ENCODE measurements at places on chromosomes 1 and 21.

- no peak for DNase-seq
Measured at GRCh38 chr1:50735443-50735842, 224.6 kb downstream of the FAF1 start.

DNA sequence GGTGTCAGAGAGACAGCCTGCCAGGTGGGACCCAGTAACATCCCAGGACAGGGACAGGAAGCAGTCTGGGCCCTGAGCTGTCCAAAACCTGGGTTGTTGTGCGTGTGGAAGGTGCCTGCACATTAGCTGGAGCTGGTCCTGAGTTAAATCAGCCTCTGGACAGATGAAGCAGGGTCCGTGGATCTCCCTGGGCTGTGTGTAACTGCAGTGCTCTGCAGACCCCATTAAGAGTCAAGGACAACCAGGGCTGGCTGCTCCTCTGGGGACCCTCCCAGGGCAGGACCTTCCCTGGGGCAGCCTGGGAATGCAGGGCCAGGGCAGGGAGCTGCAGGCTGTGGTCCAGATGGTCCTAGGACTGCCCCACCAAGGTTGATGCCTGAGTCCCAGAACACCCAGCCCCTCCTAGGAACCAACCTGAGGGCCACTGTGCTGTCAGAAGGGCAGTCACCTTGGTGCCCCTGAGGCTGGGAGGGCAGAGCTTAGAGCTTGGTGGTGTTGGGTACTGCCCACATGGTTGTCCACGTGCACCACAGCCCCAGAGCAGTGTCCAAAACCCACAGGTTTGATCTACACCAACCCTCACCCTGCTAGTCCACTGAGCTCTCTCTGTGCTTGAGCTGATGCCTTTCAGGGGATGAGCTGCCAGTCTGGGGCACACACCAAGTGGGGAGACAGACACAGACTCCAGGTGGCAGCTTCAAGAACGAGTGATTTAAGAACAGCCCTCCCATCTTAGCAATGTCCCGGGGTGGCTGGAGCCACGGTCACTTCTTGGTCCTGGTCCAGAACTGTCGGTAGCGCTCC, 2.9 kb downstream of the MRPL55 start:
- DNase-seq = no peak

- no peak for DNase-seq
Measured at GRCh38 chr1:190000365-190000872, 477.2 kb downstream of the BRINP3 start.

DNA sequence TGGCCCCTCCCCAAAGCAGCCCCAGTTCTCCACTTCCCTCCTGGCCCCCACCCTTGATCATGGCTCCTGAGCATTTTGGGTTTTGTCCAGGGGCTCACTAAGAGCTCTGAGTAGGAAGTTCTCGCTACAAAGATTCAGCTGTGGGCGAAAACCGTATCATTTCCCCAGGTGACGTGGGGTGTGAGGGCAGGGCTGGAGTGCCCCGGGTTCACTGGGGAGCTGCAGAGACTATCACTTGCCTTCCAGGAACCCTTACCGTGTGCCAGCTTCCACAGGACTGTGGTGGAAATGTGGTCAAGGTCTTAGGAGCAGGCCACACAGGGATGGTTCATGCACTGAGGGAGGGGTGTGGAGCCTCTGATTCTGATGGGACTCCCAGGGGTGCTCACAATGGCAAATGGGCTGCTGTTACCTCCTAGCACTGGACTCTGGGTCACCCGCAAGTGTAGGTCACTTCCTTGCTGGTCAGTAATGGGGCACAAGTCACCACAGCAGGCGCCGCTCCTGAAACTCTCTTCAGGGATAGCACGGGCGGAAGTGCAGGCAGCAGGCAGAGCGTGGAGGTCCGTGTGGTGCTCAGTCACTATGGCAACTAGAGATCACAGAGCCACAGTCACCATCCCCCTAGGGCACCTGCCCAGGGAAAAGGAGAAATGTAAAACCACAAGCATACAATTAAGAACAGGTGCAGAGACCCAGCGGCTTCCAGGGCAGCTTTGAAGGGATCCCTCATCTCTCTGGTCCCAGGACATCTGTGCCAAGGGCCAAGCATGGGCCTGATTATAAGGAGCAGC, 35.4 kb downstream of the RSPH1 start:
- DNase-seq = no peak

GRCh38 chr1:12416744-12417143, 186.9 kb downstream of the VPS13D start:
- DNase-seq = no peak

DNA sequence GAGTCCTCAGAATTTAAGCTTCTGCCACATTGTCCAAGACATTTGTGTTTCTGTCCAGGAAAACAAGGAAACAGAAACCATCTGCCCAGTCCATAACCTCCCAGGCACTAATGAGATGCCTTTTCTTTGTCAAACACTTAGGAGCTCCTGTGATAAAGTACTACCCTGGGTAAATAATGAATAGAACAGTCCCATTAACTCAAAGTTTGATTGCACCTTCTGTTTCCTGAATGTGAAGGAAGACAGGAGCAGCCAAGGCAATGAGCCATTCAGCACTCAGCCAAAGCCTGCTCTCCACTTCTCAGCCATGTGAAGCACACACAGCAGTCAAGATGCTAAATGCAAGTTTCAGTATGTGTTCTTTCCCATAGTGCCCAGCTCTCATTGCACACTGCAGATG, 199.8 kb downstream of the SEC16B start:
- DNase-seq = no peak

DNA sequence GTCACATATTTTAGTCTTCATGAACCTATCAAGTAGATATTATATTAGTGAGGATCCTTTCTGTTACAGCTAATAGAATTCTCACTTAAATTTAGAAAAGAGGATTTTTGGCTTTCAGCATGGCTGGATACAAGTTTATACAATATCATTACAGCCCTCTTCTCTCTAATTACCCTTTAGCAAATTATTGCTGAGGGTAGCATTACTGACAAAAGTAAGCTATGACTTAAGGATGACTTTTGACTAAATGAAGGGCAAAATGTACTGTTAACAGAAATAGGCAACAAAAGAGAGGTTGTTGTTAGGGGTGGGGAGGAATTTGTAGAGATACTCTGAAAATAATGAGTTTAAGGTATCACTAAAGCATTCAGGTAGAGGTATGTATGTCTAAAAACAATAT, 85.8 kb downstream of the FNBP1L start:
- no peak for DNase-seq

GRCh38 chr1:58829866-58830265, 46.0 kb upstream of the JUN start:
- DNase-seq = no peak

DNA sequence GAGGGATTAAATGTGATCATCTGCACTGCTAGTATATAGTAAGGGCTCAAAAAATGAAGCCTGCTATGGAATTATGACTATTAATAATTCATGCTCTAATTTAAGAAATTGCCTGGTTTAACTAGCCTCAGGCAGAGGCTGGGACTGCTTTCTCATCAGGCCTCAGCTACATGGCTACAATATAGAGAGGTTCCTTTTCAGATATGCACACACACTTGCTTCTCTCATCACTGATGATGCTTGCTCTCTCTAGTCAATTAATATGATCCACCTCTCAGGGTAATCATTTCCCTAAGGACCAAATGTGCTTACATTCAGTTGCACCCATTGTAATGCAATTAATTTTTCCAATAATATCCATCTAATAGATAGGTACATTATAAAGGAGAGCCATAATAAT, 324.9 kb upstream of the ST6GALNAC5 start:
- DNase-seq = no peak

GRCh38 chr1:222127526-222128152, 385.8 kb upstream of the DUSP10 start:
- DNase-seq = no peak

DNA sequence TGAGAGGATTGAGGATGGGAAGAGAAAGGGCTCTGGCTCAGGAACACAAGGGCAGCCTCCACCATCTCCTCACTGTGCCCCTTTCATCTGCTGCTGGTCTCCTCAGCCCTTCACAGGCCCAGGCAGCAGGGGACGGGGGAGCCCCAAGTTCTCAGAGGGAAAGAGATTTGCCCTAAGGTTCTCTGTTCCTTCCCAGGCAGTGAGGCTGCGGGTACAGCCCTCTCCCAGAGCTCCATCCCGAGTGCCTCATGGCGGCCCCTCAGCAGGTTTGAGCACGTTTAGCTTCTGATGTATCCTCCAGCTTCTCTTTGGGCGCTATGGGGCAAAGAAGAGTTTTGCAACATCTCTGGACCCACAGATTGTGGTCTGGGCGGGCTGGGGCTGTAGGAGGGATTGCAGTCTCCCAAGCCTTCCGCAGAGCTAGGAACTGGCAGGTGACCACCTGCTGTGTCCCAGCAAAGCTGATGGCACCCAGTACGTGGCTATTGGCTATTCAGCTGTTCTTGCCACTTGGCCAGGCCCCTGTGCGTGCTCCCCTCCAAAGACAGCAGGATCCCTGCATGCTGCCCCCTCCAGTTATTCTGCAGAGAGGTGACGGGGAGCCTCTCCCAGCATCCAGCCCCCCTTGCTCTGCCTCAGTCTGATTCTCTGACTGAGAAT, 10.1 kb downstream of the DISP3 start:
- no peak for DNase-seq

GRCh38 chr1:152049291-152050083, 12.7 kb upstream of the S100A11 start:
- DNase-seq = no peak

- DNase-seq = no peak
Measured at GRCh38 chr1:162229549-162229948, 147.1 kb downstream of the SPATA46 start.

DNA sequence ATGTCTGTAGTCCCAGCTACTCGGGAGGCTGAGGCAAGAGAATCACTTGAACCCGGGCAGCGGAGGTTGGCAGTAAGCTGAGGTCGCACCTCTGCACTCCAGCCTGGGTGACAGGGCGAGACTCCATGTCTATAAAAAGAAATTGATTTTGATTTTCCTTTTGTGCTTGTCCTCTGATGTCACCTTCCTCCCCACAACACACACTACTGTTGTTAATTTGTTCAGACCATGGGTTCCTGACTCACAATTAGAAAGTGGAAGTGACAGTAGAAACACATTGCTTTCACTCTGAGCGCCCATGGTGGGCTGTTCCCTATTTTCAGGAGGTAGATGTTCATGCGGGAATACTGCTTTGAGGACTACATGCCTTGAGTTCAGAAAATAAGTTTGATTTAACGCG, 165.5 kb upstream of the KCNJ6 start:
- no peak for DNase-seq

- no peak for DNase-seq
Measured at GRCh38 chr21:15062606-15062965, 2.2 kb downstream of the NRIP1 start.

- DNase-seq = no peak
Measured at GRCh38 chr1:87243573-87243972, 85.1 kb upstream of the LMO4 start.

DNA sequence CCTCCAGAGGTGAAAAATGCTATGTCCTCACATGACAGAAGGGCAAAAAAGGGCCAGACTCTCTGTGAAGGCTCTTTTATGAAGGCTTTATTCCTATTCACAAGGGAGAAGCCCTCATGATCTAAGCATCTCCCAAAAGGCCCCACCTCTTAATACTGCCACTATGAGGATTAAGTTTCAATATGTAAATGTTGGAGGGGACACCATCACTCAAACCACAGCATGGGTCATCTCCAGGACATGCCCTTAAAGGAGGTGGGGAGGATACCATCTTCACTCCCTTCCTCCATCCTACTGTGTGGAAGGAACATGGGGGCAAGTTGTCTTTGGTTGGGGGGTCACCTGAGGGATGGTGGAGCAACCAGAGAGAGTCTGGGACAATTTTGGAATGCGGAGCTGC, 170.1 kb downstream of the TRIM33 start:
- DNase-seq = no peak

DNA sequence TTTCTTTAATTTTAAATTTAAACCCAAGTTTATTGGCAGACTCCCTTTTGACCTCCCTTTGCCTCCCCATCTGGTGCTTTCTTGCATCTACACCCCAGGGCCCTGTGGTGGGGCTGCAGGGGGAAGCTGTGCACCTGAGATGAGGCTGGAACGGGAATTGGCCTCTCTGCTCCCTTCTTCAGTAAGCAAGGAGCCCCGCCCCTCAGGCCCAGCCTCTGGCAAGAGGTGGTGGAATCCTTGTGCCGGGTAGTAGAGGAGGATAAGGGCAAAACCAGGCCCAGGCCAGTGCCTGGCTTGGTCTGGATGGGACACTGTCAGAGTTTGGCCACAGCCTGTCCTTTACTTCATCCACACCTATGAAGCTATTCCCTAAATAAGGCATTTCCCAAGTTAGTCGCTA, 25.1 kb downstream of the ATP8B2 start:
- no peak for DNase-seq

DNA sequence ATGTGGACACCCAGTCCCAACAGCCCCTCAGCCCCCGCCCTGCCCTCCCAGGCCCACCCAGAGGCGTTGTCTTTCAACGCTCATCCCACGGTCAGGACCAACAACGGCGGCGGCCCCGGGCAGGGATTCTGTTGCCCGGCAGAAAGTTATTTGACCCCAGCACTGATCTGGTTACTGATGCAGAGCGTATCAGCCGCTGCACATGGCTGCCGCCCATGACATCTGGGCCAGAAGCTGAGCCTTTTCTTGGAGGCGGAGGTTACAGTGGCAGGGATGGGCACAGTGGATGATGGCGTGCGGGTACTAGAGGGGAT, 127.1 kb upstream of the ARHGEF16 start:
- no peak for DNase-seq

DNA sequence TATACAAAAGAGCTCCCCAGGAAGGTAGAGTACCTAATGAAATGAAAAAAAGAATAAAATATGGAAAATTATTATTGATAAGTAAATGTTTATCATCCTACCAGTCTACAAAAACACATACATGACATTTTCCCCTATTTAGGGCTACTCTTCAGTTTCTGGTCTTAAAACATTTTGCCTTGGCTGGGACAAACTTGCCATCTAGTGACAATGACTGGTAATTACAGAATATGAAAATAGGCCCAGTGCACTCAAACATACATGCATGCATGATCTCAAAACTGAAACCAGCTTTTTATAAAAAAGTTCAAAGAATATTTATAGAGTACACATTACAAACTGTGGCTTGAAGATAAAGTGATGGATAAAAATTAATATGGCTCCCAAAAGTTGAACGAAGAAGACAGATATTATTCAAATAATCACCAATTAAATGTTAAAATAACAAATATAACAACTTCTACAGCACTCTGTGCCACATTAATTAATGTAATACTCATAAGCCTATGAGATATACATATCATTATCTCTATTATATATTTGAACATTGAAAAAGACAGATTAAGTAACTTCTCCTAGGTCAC, 10.5 kb upstream of the RNPC3 start:
- no peak for DNase-seq

DNA sequence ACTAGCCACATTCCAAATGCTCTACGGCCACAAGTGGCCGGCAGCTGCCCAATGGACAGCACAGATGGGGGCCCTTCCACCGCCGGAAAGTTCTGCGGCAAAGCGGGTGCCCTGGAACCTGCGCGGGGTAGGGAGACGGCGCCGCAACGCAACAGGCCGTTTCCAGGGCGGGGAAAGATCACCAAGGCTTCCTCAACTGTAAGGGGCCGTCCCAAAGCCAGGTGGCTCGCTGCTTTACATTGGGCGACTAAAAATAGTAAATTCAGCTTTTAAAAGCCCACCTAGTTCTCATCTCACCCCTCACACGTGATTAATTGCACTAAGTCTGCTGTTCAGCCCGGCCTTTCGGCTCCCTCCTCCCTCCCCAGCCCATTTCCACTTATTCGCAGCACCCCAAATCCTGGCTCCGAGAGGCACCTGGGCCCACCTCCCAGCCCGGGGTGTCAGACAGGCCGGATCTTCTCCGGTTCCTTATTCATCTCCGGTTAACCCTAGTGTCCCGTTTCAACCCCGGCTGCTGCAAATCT, 643 bp downstream of the CFAP298 start:
- no peak for DNase-seq

- no peak for DNase-seq
Measured at GRCh38 chr1:33275706-33276572, 19.6 kb downstream of the ZNF362 start.

Data from activated CD4-positive, CD25-positive, alpha-beta regulatory T cell treated with anti-CD3 and anti-CD28 coated beads, Interleukin-2, amount 50 U/mL, for 16 hours (primary cell).